ENCODE measurements at places on chromosomes 5 and 9. TPM values are rescaled to one million over a fixed set of nuclear protein-coding genes. Genes with fewer than 3 reads are reported as not detected.

GRCh38 chr5:151218177-151218576 is 5.7 kb downstream of the CCDC69 start:
- DNase-seq, result no peak

DNA sequence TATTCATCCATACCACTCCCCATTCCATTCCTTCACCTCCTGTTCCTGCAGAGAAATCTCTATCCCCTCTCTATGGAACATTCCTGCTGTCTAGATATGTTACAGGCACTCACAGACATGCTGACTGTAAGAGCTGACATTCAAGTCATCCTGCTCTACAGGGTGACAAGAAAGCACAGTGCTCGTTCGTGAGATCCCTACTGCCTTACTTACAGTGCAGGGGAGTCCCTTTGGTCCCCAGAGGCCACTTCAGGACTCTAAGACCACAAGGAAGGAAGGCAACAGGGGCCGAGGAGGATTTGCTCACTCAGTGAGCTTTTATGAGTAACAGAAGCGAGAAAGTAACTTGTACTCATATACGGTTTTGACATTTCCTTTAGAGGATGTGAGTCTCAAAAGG is 110.5 kb downstream of the GAS1 start:
- no peak for DNase-seq

DNA sequence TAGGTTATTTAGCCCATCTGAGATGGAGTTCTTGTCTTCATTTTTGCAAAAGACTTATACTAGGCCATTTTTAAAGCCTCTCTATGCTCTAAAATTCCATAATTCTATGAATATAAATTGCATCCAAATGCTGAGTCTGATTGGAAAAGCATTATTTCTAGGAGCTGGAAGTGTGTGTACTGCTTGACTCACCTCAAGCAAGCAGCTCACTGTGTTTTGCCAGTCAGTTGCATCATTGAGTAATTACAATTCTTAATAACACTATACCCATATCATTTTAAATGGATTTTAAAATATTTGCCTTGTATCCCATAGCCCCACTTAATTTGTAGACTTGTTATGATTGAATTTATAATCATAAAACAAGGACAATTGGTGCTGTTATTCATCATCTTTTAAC is 161.0 kb downstream of the PAM start:
- DNase-seq, result no peak

- DNase-seq, result no peak
Observed at GRCh38 chr5:52007230-52007858, 624.1 kb downstream of the ISL1 start.

DNA sequence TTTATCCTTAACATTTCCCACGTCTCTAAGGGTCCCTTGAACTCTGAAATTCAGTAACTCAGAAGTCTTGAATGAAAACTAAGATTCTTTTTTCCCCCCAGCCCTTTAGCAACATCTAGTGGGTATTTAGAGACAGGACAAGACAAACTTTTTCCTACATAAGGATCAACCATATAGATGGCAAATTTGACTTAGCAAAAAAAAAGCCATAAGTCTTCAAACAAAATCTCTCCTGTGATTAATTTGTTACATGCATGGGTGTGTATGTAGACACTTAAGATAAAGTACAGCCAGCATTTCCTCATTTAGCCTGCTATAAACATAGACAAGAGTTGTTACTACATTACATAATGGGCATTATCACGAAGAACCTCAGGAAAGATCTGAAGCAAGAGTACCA is 29.1 kb upstream of the ANKRD31 start:
- DNase-seq, result peak; percentile 18

GRCh38 chr9:29319736-29320513 is 1746.6 kb upstream of the C9orf72 start:
- no peak for DNase-seq

DNA sequence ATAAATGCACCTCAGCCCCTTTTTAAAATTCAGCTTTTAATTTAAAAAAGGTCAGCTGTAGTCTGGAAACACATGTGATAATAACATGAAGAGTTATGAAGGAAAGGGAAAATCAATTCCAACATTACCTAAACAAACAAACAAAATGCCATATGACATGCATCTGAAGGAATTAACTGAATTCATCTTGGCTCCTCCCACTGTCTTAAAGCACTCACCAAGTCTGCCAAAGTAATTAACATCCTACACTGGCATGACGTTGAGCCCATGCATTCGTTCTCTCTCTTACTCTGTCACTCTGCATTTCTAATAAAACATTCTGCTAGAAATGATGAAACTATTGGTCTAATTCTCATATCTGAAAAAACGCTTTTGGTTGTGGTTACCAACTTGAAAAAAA is 37.7 kb downstream of the TSSK1B start:
- no peak for DNase-seq

DNA sequence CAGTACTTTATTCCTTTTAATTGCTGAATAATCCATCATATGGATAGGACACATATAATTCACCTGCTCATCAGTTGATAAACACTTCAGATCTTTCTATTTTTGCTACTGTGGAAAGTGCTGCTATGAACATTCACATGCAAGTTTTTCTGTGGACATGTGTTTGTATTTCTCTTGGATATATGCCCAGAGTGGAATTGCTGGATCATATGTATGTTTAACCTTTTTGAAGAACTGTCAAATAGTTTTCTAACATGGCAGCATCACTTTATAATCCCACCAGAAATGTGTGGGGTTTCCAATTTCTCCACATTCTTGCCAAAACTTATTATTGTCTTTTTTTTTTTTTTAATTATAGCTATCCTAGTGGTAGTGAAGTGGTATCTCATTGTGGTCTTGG is 15.1 kb downstream of the CARTPT start:
- DNase-seq, result no peak

GRCh38 chr5:145951071-145951470 is 14.7 kb downstream of the SH3RF2 start:
- DNase-seq, result no peak

DNA sequence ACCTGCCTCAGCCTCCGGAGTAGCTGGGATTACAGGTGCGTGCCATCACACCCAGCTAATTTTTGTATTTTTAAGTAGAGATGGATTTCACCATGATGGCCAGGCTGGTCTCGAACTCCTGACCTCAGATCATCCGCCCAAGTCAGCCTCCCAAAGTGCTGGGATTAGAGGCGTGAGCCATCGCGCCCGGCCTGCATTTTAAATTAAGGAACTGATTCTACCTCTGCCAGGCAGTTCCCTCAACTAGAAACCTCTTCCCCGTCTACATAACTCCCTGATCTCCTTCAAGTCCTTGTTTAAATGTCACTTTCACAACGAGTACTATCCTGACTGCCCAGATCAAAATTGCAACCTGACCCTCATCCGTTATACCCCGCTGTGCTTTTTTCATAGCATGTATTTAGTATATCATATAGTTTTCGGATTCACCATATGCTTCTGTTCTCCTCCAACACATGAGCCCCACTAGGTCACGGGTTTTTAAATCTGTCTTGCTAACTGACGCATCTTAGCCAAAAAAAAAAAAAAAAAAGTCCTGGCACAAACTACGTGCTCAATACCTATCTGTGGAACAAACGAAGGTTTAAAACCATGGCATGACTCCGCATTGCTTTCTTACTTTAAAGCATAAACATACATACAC is 858 bp upstream of the SOWAHA start:
- DNase-seq, result no peak

GRCh38 chr5:170273968-170274710 is 23.4 kb downstream of the LCP2 start:
- no peak for DNase-seq

GRCh38 chr9:94563548-94563947 is 8.7 kb downstream of the PCAT7 start:
- no peak for DNase-seq

- no peak for DNase-seq
Observed at GRCh38 chr5:18403941-18404438, 769.7 kb downstream of the TAF11L14 start.

TERT gene
- polyA plus RNA-seq, result 0.05 TPM

C9 gene
- 0.32 TPM for polyA plus RNA-seq

MED27 gene
- polyA plus RNA-seq, result 22.4 TPM

CSF1R gene
- polyA plus RNA-seq, result 36.1 TPM

SLC34A3 gene
- polyA plus RNA-seq, result 2.9 TPM

GPR21 gene
- 0.34 TPM for polyA plus RNA-seq

All from left renal pelvis (tissue), 4 donors.